ENCODE measurements at places on chromosomes 4 and X. TPM values are rescaled to one million over a fixed set of nuclear protein-coding genes. Genes with fewer than 3 reads are reported as not detected.

BTC gene
- total RNA-seq, result not detected

FGB gene
- total RNA-seq, result not detected

FAM114A1 gene
- total RNA-seq, result 167 TPM

FAAH2 gene
- 0.09 TPM for total RNA-seq

AMBN gene
- total RNA-seq, result not detected

IL1RAPL1 gene
- total RNA-seq, result 1.9 TPM

FHDC1 gene
- under 0.01 TPM for total RNA-seq

MAGEA9B gene
- not detected for total RNA-seq

CTAG2 gene
- not detected for total RNA-seq

EGF gene
- total RNA-seq, result not detected

MAB21L2 gene
- total RNA-seq, result not detected

HSPA4L gene
- total RNA-seq, result 4.3 TPM

LINC00632 gene
- total RNA-seq, result 1.1 TPM

MAMLD1 gene
- 0.85 TPM for total RNA-seq

CAPN6 gene
- total RNA-seq, result not detected

BANK1 gene
- under 0.01 TPM for total RNA-seq
